NB4 (cell line): ENCODE measurements at places on chromosomes 2 and 18.

GRCh38 chr2:143078104-143078503 is 51.1 kb upstream of the ARHGAP15 start:
- no peak for DNase-seq

- no peak for DNase-seq
These were observed 9.6 kb downstream of the HAUS1 start for GRCh38 chr18:46113751-46114150.

DNA sequence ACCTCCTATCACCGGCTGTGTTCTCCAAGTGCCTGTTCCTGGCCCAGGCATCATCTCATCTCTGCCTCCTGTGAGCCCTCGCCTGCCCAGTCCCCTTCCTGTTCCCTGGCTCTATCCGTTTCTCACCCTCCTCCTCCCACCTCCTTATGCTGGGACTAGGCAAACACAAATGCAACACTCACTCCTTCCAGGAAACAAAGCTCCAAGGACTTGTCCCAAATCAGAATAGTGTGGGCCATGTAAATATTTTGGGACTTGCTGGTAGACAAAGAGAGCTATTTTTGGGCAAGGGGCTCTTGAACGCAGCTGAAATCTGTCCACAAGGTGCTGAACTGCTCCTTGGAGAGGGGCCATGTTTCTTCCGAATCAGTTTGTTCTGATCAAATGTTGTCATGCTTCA is 25.3 kb downstream of the MBP start:
- DNase-seq: no peak

- DNase-seq: peak; percentile 68
These were observed 19.5 kb upstream of the SOS1 start for GRCh38 chr2:39140322-39140847.

DNA sequence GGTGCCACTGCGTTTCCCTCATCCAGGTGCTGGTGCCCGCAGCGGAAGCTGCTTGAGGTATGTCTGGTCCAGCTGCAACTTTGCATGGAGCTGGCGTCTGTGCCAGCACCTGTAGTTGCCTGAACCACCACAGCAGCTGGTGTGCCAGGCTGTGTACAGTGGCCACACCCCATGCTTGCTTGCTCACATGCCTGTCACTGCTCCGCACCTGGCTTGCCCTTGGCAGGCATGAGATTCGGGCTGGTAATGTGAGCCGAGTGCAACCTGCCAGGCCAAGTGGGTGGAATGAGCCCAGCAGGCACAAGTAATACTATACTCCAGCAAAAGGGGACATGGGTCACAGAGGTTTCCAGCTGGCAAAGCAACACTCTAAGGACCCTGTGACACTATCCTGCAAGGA is 1123.3 kb upstream of the ACVR2A start:
- no peak for DNase-seq

GRCh38 chr2:154264024-154264423 is 392.3 kb downstream of the GALNT13 start:
- no peak for DNase-seq

- peak; percentile 26 for DNase-seq
These were observed at the start of gene ACADL for GRCh38 chr2:210224941-210225672. TSS of gene ACADL (minus strand) at chr2:210225447. CDS start at chr2:210225263, 184 bp downstream.

DNA sequence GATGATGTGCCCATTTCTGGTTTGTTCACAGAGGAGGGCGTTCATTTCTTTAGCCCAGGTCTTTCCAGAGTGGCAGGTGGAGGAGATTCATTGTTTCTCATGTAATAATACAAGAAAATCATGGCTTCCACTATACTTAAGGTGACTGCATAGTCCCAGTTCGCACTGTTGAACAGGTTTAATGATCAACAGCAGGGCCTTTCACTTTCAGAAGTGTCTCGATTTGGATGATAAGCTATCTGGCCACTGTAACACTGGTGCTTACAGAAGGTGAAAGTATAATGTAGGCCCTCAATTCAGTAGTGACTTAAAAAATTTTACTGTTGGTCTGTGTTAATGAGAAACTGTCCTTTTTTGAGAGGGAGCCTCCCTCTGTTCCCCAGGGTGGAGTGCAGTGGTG is 1.4 kb downstream of the RMC1 start:
- no peak for DNase-seq

- no peak for DNase-seq
These were observed 370.7 kb upstream of the LRATD1 start for GRCh38 chr2:14261771-14262170.

- DNase-seq: no peak
These were observed 43.0 kb downstream of the EFEMP1 start for GRCh38 chr2:55880416-55881143.

GRCh38 chr18:13393338-13393737 is 174.8 kb downstream of the LDLRAD4 start:
- no peak for DNase-seq

- no peak for DNase-seq
These were observed 9.8 kb downstream of the SCN9A start for GRCh38 chr2:166365803-166366420.

DNA sequence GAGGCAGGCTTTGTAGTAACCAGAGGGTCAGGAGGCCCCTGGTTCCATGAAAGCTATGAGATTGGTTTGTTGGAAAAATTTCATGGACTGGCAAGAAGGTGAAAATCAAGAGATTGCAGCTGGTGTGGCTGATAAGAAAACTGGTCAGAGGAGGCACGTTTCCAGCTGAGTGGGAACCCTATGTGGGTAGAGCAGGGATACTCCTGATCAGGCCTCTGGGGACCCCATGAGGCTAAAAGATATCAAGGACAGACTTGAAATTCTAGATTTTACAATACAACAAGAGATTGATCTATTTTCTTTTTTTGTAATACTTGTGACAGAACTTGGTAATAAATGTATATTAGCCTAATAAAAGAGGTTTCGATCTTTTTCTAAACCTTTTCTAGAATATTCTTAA is 1615.1 kb downstream of the DPP10 start:
- no peak for DNase-seq

DNA sequence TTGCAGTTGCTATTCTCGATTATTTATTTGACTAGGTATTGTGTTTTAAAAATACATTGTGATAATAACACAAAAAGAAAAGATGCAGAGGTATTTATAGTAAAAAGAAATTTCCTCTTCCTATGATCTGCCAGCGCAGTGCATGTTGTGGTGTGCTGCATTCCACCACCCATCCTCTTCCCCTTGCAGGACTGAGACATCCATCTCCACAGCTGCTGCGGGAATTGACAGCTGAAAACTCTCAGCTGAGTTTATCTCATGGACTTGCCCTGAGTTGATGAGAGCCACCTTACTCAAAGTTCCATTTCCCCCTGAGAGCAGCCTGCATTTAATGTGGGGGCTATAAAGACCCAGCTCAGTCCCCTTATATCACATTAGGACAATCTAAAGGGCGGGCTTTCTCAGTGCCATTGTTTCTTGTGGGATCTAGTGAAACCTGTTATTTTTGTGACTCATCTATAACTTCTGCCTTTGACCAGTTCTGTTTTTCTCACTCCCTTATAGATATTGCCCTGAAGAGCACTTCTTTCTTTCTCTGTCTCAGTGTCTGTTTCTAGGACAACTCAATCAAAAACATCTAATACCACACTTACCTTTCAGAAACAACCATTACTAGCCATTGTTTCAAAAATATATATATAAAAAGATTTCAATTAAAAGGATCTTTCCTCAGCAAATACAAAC is 698.5 kb downstream of the NR4A2 start:
- peak; percentile 52 for DNase-seq
